ENCODE measurements at places on chromosomes 13 and 19. TPM values are rescaled to one million over a fixed set of nuclear protein-coding genes. Genes with fewer than 3 reads are reported as not detected.

TNNI3 gene
- total RNA-seq: 3.4 TPM

DNA sequence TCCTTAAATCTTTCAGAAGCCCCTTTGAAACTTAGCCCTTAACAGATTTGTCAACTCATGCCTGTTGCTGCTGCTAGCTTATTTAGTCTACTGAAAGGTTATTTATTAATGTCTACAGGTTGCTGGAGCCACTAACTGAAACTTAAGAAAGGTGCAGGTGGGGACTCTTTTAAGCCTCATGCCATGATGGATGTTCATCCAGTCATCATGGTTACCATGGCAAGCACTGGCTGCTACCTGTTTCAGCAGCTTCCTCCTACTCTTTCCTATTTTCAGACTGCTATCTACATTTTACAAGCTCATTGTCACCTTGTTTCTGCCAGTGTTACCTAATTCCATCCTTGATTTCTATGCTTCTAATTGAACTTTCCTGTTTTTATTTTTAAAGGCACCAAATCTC is 27.1 kb downstream of the DGKH start:
- H3K4me3 ChIP-seq: no peak overlapping the region
- no peaks in the 10 kb centered on the region for H3K36me3 ChIP-seq
- no peak overlapping the region for H3K27ac ChIP-seq
- H3K4me1 ChIP-seq: no peaks in the 10 kb centered on the region
- DNase-seq: no peak

PLPP2 gene
- 11.8 TPM for total RNA-seq

- H3K36me3 ChIP-seq: peaks cover 28% of the 10 kb centered on the region
- no peaks in the 10 kb centered on the region for H3K27me3 ChIP-seq
- DNase-seq: no peak
- no peaks in the 10 kb centered on the region for H3K4me1 ChIP-seq
- H3K27ac ChIP-seq: no peak overlapping the region
Measured at GRCh38 chr13:52187029-52187423, 27.6 kb upstream of the NEK3 start.

- H3K27me3 ChIP-seq: no peaks in the 10 kb centered on the region
- H3K27ac ChIP-seq: no peak overlapping the region
- no peak for DNase-seq
- H3K4me3 ChIP-seq: no peak overlapping the region
Measured at GRCh38 chr13:111668451-111668850, 348.0 kb downstream of the TEX29 start.

SERPINE3 gene
- total RNA-seq: not detected

SLC25A42 gene
- total RNA-seq: 9.9 TPM

DNA sequence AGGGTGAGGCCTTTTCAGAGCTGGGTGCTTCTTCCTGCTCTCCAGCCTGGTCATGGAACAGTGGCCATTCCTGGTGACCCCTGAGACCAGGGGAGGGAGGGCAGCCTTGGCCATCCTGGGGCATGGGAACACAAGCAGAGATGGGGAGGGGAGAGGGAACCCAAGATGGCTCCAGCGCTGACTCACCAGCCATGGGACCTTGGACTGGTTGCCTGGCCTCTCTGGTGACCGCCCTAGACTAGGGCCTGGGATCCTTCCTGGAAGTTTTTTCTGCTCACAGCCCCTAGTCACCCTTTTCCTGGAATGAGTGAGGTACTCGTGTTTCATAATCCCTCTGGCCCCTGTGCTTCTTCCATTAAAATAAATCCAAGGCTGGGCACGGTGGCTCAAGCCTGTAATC is 3.3 kb upstream of the OPA3 start:
- no peak for DNase-seq
- H3K27me3 ChIP-seq: peaks cover 24% of the 10 kb centered on the region
- H3K4me3 ChIP-seq: no peak overlapping the region
- H3K36me3 ChIP-seq: no peaks in the 10 kb centered on the region

ZNF83 gene
- 76.5 TPM for total RNA-seq

- no peak overlapping the region for H3K4me3 ChIP-seq
- no peaks in the 10 kb centered on the region for H3K36me3 ChIP-seq
- no peak for DNase-seq
- no peaks in the 10 kb centered on the region for H3K27me3 ChIP-seq
Measured at GRCh38 chr13:104553186-104553585, 1487.0 kb upstream of the SLC10A2 start.

GRCh38 chr13:40540328-40541044 is 126.0 kb downstream of the FOXO1 start:
- H3K27ac ChIP-seq: no peak overlapping the region
- no peaks in the 10 kb centered on the region for H3K36me3 ChIP-seq

MRPS12 gene
- total RNA-seq: 21.9 TPM

DNA sequence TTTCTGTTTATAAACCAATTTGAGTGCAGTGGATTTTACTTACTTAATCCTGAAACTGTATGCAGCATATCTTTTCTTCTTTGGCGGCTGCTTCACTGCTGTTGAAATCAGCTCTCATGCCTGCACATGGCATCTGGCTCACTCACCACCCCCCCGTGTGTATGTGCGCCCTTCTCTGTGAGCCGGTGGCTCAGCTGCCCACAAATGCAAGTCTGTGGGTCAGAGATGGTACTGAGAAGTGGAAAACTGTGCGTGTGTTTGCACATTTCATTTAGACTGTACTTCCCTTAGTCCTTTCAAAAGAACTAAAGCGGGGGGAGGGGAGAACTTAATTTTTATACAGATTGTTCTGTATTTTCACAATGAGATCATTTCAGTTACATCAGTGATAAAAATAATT is 307.6 kb downstream of the SHISA2 start:
- H3K27ac ChIP-seq: no peak overlapping the region
- H3K4me1 ChIP-seq: peaks cover 3% of the 10 kb centered on the region
- no peaks in the 10 kb centered on the region for H3K36me3 ChIP-seq
- H3K27me3 ChIP-seq: no peaks in the 10 kb centered on the region
- DNase-seq: peak; percentile 15
- H3K4me3 ChIP-seq: no peak overlapping the region

DNA sequence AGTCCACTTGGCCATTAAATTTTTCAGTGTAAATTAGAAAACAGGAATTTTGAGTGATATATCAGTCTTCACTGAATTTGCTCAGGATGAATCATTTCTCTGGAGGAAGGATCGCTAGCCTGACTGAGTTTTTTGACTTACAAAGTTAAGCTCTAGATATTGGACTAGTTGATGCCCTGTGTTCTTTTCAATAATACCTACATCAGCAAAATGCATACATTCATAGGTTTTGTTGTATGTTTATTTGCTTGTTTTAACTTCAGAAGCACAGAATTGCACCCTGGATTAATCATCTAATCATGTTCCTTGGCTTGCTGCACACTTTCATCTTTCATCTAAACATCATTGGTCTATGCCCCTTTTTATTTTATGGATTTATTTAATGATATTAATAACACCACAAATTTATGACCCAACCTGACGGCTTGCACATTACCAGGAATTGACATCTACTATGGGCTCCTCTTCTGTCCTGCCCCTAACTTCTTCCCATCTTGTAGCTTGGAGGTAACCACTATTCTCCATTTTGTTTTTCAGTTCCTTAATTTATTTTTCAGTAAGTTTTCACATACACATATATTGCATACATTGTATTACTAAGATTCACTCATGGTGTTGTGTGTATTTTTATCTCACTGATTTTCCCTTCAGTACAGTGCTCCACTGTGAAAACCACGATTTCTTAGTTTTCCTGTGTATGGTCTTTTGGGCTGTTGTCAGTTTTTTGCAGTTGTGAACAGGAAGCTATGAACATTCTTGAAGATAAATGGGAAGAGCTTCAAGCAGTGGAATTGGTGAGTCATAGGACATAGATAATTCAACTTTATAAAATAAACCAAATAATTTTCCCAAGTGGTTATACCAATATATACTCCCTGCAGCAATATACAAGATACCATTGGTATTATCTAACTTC is 23.3 kb downstream of the COMMD6 start:
- H3K4me3 ChIP-seq: no peak overlapping the region
- no peak for DNase-seq
- no peaks in the 10 kb centered on the region for H3K36me3 ChIP-seq
- no peaks in the 10 kb centered on the region for H3K4me1 ChIP-seq
- no peaks in the 10 kb centered on the region for H3K27me3 ChIP-seq

DNA sequence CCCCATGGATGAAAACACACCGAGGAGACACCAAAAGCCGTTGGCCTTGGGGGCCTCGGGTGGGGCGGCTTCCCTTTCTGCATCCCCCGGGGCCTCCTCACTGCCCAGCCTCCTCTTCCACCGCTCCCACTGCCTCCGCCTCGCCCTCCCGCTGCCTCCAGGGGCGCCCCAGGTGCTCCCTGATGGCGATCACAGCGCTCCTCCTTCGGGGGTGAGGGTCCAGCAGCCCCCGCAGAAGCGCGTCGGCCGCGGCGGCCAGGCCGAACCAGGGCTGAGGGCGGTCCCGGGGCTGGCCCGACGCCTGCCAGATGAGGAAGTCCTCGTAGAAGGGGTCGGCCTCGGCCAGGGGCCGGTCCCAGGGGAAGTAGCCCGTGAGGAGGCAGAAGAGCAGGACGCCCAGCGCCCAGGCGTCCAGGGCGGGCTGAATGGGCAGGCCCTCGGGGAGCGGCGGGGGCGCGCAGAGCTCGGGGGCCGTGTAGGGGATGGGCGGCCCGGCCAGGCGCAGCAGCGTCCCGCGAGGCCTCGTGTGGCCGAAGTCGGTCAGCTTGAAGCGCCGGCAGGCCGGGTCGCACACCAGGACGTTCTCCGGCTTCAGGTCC is 7.2 kb downstream of the SBK2 start:
- peaks cover 12% of the 10 kb centered on the region for H3K4me1 ChIP-seq
- DNase-seq: no peak
- H3K27me3 ChIP-seq: no peaks in the 10 kb centered on the region

CEACAM7 gene
- total RNA-seq: not detected

ADAT3 gene
- total RNA-seq: 1.5 TPM

DNA sequence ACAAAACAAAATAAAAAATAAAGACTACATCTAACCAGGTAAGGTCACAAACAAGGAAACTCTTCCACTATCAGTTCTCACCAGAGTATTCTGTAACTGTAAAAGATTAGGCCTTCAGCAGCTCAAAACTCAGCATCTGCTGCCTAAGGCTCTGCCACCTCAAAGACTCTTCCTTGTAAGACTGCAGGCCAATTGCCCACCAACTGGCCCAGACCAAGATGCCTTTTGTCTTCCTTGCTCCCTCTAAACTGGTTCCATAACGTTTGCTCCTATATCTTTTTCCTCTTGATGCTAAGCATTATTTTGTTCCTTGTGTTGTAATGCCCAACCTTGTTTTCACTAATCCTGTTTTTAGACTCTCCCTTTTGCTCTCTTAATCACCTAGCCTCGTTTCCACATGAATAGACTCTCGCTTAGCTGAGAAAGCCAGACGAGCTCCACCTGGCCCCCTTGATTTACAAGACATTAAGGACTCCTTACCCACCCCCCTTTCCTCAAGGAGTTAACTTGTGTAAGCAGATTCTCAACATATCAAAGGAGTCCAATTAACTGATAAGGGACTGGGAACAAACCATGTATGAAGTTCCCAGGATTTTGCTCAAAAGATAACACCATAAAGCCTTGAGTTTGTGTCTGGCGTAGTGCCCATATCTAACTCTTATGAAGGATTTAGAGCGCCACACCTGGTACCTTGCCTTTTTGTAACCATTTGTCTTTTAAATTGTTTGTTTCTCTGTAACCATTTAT is 1.5 kb downstream of the ZNF814 start:
- no peak overlapping the region for H3K27ac ChIP-seq
- H3K4me3 ChIP-seq: peak overlapping the region; percentile 93
- no peaks in the 10 kb centered on the region for H3K27me3 ChIP-seq
- H3K4me1 ChIP-seq: peaks cover 20% of the 10 kb centered on the region
- peak; percentile 19 for DNase-seq

NMRK2 gene
- 0.28 TPM for total RNA-seq

- H3K27me3 ChIP-seq: no peaks in the 10 kb centered on the region
- no peak for DNase-seq
- no peaks in the 10 kb centered on the region for H3K36me3 ChIP-seq
- H3K27ac ChIP-seq: no peak overlapping the region
Measured at GRCh38 chr13:46380242-46380641, 6.8 kb downstream of the RUBCNL start.

ZSCAN22 gene
- total RNA-seq: 2.3 TPM

ZNF528 gene
- 68.2 TPM for total RNA-seq

DIAPH3 gene
- 7.5 TPM for total RNA-seq

TMEM272 gene
- total RNA-seq: 0.50 TPM

DNA sequence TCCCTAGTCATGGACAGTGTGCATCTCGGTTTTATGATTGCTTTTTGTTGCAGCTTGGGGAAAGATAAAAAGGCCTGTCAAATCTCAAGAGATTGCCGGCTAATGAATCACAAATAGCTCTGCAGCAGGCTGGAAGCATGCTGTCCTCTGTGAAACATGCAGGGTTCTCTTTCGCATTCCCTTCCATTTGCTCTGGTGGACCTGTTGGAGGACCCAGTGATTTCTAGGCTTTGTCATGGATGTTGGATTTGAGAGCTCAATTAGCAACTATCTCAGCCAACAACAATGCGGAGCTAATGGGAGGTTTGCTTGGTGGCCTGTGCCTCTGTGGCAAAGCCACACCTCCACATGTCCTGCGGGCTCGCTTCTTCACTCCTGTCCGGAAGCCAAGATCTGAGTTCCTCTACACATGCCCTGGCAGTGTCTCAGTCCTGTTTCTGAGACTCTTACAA is 418.1 kb upstream of the ARGLU1 start:
- H3K36me3 ChIP-seq: no peaks in the 10 kb centered on the region
- H3K4me3 ChIP-seq: no peak overlapping the region
- no peak for DNase-seq
- peaks cover 9% of the 10 kb centered on the region for H3K4me1 ChIP-seq
- H3K27me3 ChIP-seq: no peaks in the 10 kb centered on the region

KCNC3 gene
- total RNA-seq: 4.5 TPM

Data from spinal cord (tissue), 10 donors.